ENCODE measurements at places on chromosomes 7 and 10. TPM values are rescaled to one million over a fixed set of nuclear protein-coding genes. Genes with fewer than 3 reads are reported as not detected.

DNA sequence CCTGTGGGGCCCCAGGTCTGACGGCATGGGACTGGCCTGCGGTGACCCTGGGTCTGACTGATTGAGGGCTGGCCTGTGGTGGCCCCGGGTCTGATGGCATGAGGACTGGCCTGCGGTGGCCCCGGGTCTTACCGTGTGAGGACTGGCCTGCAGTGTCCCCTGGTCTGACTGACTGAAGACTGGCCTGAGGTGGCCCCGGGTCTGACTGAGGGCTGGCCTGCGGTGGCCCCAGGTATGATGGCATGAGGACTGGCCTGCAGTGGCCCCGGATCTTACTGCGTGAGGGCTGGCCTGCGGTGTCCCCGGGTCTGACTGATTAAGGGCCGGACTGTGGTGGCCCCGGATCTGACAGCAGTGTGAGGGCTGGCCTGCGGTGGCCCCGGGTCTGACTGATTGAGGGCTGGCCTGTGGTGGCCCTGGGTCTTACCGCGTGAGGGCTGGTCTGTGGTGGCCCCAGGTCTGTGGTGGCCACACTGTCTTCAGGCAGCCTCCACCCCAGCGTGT lies 10.9 kb downstream of the JAKMIP3 start:
- DNase-seq, result no peak

- DNase-seq, result no peak
Observed at GRCh38 chr7:143429770-143430698, 13.2 kb upstream of the TAS2R60 start.

GRCh38 chr10:129165076-129165720 lies 301.8 kb upstream of the MGMT start:
- no peak for DNase-seq

- DNase-seq, result no peak
Observed at GRCh38 chr10:20207653-20208052, 391.4 kb downstream of the PLXDC2 start.

- DNase-seq, result no peak
Observed at GRCh38 chr7:157358041-157358752, 21.4 kb downstream of the DNAJB6 start.

GRCh38 chr10:105044902-105045301 lies 403.8 kb downstream of the SORCS3 start:
- DNase-seq, result no peak

DNA sequence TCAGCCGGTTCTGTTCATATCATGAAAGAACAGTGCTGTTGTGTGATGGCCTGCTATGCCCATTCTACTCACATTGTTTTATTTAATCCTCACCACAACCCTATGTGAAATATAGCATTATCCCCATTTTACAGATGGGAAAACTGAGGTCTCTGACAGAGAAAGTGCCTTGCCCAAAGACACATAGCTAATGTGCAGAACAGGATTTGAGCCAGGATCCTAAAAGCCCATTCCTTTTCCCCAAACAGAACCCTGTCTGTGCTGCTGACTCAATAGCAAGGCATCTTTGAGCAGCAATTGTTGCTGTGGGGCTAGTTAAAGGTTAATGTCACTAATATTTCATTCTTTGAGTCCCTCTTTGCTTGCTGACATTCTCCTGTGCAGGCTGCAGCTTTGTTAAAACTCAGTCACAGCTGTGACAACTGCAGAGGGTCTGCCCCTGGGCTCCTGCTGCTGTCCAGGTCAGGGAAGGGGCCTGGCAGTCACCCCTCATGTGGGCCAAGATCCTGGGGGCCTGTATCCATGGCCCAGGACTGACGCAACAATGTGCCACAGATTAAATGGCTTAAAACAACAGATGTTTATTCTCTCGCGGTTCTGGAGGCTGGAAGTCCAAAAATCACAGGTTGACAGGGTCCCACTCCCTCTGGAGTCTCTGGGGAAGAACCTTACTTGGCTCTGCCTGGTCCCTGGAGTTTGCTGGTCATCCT lies 40.4 kb downstream of the AFAP1L2 start:
- no peak for DNase-seq

DNA sequence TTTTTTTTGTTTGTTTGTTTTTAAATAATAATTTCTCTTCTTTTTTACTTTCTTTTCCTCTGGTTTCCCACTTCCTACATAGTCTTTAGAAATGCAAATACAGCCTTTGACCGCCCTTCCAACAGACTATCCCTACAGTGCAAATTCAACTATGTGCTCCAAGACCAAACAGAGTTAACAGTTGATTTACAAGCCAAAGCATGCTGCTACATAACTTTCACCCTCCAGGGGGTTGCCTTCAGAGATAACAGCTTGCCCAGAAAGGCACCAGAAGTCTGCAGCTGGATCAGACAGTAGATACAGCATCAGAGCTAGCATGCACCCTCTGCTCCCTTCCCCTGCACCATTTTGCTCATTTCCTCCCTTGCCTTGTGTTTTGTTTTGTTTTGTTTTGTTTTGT lies 539.0 kb downstream of the ZWINT start:
- no peak for DNase-seq

- DNase-seq, result no peak
Observed at GRCh38 chr7:70630440-70630817, 501.5 kb upstream of the GALNT17 start.

DNA sequence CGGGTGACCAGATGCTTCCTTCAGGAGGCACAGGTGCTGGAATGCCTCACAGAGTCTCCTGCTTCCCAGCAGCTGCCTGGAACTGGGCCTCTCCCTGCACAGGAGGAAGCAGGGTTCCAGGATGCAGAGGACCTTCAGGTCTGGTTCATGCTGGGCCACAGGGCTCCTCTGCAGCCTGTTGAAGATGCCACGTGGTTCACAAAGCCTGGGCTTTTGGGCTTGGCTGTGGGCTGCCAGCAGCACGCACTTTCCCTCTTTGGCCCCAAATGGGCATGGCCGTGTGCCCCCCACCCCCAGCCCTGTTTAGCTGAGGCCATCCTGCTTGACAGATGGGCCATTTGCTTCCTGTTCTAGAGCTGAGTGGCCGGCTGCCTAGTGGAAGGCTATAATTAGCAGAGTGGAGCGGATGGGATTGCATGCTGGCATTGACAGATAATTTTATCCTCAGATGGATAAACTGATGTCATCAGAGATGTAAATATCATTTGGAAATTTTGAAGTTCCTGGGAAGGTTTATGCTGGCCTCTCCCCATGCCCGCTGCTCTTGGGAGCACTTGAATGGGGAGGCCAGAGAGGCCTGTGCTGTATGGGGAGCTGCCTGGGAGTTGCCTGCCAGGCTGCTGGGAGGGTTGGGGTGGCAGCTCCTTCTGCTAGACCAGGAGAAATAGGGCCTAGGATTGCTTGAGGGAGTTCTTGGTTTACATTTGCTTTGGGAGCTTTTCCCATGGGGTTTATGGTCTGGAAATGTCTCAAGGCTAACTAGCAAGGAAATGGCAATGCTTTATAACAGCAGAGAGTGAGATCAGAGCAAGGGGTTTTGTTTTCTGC lies 28.2 kb downstream of the TSPAN15 start:
- DNase-seq, result no peak

DNA sequence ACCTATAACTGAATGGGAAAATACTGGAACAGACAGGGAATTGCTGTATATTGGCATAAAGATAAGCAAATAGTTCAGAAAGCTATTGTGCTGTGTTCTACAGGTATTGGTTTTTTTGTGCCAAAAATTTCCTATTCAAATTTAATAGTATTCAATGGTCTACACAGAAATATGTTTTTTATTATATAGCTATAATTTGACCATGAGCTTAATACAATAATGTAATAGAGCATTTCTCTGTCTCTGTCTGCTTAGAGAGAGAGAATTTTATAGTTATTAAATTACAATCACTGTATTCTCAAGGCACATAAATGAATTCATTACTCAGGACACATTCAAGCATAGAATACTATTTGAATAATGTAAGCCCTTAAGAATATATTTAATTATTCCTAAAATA lies 62.3 kb upstream of the FZD8 start:
- DNase-seq, result no peak

The PI4K2A gene
- 35.6 TPM for polyA plus RNA-seq

The PRRT4 gene
- polyA plus RNA-seq, result not detected

The KNDC1 gene
- polyA plus RNA-seq, result 0.56 TPM

All from AG04450 (cell line).